Suppressor macrophage (primary cell): ENCODE measurements at places on chromosomes 1 and 21.

GRCh38 chr1:192896376-192896775 lies 87.5 kb downstream of the RGS2 start:
- peak; percentile 19 for DNase-seq

- no peak for DNase-seq
Observed at GRCh38 chr1:218659911-218660677, 315.0 kb downstream of the TGFB2 start.

DNA sequence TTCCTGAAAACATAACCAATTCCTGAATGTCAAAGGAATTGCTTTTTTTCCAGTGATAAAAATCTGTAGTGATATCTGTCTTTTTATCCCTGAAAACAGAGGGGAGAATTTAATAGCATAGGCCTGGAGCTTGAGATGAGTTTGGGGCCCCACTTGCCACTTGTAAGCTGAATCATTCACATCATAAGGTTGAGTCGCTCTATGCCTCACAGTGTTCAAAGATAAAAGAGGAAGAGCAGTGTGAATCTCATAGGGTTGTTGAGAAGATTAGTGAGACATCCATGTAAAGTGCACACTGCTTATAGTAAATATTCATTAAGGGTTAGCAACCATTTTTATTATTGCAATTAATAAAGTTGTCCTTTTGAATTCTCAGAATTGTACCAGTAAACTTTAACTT lies 271.3 kb downstream of the DNM3 start:
- peak; percentile 32 for DNase-seq

DNA sequence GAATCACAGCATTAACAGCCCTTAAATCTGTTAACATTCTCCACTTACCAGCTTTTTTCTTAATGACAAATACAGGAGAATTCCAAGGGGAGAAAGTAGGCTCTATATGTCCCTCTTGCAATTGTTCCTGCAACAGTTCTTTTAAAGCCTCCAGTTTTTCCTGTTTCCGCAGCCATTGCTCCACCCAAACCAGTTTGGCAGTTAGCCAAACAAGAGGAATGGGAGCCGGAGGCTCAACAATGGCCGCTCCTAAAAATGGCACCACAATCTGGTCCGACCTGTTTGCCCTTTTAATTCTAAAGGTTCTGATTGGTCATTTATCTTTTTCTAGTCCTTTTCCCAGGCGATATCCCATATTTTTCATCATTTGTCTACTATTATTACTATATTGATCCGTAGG lies 14.0 kb upstream of the L1TD1 start:
- no peak for DNase-seq

- DNase-seq: no peak
Observed at GRCh38 chr1:151060007-151060656, at the start of gene MLLT11. Gene MLLT11 (plus strand): TSS chr1:151060397. CDS start chr1:151067225, 6,828 bp downstream.

DNA sequence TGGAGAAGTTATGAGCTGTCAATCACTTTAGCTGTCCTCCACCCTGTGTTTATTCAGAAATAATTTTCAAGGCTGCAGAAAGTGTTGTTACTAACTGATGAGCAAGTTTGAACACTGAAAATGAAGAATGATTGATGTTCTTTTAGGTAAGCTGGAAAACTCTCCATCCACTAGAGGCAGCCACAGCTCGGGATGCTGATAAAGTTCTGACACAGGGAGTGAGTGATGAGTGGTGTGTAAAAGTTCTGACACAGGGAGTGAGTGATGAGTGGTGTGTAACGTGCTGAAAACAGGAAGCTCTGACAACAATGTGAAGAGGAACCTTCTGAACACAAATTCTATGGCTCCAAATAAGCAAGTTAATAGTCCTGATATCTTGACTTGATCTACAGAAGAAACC lies 197.5 kb upstream of the PTBP2 start:
- DNase-seq: peak; percentile 34

DNA sequence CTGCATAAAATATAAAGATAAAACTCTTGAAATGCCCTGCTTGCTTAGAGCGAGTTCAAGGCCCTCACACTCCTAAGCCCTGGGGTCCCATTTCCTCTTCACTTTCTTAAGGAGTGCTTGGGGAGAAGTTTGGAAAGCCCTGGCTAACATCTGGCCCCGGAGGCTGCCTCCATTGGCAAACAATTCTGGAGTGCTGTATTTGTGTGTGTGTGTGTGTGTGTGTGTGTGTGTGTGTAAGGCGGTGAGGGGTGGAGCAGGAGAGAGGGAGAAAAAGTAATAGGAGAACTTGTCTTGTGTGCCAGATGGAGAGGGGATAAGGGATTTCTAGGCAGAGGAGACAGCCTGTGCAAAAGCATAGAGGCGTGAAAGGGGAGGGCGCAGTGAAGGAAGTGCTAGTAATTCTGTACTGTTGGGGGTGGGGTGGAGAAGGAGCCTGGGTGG lies 578 bp upstream of the TRIM62 start:
- no peak for DNase-seq

- peak; percentile 65 for DNase-seq
Observed at GRCh38 chr1:205933671-205934618, 9.3 kb downstream of the SLC26A9 start.

GRCh38 chr1:232805269-232806185 lies at the start of gene MAP10:
Gene MAP10 (plus strand): TSS chr1:232805416. CDS start chr1:232805450, 34 bp downstream.
- DNase-seq: peak; percentile 88

DNA sequence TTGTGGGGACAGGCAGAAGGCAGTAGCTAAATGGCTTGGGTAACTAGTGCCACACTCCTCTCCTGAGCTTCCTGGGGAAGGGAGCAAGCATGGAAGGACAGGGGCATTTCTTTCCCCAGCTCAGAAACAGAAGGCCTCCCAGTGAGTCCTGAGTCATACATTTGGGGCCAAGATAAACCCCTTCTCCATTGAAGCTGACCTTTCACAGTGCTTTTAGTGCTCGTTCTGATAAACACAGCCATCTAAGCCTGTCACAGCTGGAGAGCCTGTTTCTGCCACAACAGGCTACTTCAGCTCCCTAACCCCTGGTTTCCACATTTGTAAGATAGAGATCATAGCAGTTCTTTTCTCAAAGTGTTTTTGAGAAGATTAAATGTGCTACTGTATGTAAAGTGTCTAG lies 374.0 kb downstream of the LMX1A start:
- DNase-seq: no peak

GRCh38 chr1:64072089-64072793 lies 131.2 kb upstream of the UBE2U start:
- no peak for DNase-seq

DNA sequence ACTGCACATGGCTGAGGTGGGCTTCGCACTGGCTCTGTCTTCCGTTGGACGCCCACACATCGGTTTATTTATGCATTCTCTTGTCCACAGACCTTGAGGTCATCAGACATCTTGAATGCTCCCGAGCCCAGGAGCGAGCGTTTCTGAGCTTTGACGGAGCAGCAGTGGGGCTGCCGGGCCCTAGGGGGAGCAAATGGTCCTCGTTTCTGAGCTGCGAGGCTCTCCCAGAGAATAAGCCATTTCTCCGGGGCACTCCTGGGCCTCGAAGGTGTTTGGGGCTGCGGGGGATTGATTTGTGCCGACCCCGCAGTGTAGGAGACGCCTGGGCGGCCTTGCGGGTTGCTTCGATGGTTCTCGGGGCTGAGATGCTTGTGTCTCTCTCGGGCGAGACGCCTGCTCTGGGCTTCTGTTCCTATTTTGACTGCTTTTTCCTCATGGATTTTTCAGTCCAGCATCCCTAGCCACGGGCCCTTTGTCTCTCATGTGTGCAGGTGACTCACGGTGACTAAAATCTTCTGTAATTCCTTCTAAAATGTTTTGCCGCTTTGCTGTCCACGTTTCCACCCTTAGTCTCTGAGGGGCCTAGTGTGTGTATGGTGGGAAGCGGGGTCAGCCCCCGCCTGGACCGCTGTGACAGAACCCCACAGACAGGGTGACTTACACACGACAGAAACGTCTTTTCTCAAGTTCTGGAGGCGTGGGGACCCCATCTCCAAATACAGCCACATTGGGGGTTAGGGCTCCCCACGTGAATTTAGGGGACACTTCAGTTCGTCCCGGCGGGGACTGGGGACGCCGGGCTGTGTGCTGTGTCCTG lies 62.1 kb downstream of the FAAP20 start:
- DNase-seq: peak; percentile 26

DNA sequence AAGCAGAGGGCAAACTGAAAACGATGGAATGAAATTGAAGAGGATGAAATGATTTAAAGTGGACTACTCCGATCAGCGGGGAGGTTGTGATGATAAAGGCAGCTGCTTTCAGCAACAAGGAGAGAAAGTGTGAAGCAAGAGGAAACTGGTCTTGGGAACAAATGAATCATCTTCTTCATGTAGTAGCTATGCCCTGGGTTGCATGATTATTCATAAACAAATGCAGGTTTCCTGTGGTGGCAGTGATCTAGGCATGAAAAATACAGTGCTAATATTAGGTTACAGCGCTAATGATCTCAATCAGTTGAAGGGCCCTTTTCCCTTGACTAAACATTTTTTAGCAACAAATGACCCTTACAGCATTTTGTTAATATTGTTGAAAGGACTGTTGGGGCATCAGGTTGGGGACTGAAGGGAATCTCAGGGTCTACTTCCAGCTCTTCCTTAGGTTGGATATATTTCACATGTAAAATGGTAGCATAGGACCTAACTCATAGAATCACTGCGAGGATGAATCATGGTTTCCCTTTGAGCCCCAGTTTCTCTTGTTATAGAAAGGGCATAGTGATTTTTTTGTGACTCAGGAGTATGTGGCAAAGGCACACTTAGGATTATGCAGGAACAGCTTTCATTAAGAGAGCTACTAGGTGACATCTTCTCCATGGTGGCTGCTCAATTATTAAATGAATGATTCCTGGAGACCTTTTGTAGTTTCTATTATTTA lies 1.9 kb upstream of the ZFYVE9 start:
- DNase-seq: peak; percentile 67

GRCh38 chr1:17909634-17910033 lies 154.5 kb downstream of the ACTL8 start:
- peak; percentile 6 for DNase-seq

GRCh38 chr1:39886757-39887231 lies 3.5 kb upstream of the TRIT1 start:
- DNase-seq: peak; percentile 26

DNA sequence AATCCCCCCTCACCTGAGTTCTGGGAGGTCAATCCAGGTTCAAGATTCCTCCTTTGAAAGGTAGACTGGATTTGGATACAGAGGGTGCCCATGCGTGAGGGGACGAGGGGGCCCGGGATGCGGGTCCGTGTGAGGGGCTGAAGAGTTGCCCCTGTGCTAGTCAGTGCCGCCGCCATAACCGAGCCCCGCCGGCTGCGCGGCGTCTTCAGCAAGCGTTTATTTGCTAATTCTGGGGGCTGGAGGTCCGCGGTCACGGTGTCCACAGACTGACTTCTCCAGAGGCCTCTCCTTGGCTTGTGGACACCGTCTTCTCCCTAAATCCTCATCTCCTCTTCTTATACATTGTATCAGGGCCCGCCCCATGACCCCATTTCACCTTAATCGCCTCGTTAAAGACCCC lies 20.9 kb upstream of the SAMD11 start:
- no peak for DNase-seq

- DNase-seq: peak; percentile 84
Observed at GRCh38 chr1:111471012-111471411, 2.8 kb upstream of the C1orf162 start.

- DNase-seq: no peak
Observed at GRCh38 chr1:150529017-150529416, 13.5 kb downstream of the FALEC start.

DNA sequence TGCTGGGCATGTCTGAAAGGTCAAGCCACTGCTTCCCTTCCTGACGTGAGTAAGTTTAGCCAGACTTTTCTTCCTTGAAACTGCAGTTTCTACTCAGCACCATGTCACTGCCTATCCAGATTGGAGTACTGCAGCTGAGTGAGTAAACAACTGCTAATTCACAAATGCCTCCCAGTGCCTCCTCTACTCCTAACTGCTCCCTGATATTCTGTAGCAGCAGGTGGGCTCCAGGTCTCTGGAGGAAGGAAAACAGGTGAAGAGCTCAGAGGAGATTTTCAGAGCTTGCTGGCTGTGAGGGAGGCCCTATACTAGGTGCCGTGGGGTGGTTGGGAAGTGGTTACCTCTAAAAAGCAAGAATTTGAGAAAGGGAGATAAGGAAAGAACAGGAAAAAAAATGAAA lies 96.5 kb downstream of the KIF14 start:
- DNase-seq: no peak

GRCh38 chr1:26336477-26337205 lies 17.3 kb downstream of the CRYBG2 start:
- DNase-seq: no peak

- no peak for DNase-seq
Observed at GRCh38 chr21:32065654-32066053, 192.8 kb downstream of the HUNK start.

DNA sequence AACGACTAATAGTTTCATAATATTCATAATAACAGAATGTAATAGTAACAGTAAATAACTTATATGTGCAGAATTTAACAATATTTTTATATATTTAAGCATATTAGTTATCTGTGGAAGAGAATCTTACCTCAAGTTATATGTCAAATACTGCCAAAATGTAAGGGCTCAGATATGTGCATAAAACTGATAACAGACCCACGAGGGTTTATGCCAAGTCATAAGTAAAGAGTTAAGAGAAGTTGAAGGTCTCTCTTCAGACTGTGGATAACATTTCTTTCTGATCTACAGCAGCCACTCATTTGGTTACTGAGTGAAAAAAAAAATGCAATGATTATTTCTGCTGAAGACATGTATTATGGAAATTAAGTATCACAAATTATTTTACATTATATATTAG lies 1167.8 kb upstream of the NCAM2 start:
- no peak for DNase-seq

DNA sequence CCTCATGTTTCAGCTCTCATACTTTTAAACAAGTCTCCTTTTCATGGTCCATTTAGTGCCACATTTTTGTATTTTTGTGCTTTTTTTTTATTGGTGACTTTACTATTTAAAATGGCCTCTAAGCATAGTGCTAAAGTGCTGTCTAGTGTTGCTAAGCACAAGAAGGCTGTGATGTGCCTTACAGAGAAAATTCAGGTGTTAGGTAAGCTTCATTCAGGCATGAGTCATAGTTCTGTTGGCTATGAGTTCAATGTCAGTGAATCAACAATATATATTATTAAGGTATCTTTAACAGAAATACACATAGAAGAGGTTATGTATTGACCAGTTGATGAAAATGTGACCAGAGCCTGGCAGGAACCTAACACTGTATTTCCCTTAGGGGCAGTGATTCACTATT lies 12.8 kb upstream of the FUBP1 start:
- DNase-seq: no peak

DNA sequence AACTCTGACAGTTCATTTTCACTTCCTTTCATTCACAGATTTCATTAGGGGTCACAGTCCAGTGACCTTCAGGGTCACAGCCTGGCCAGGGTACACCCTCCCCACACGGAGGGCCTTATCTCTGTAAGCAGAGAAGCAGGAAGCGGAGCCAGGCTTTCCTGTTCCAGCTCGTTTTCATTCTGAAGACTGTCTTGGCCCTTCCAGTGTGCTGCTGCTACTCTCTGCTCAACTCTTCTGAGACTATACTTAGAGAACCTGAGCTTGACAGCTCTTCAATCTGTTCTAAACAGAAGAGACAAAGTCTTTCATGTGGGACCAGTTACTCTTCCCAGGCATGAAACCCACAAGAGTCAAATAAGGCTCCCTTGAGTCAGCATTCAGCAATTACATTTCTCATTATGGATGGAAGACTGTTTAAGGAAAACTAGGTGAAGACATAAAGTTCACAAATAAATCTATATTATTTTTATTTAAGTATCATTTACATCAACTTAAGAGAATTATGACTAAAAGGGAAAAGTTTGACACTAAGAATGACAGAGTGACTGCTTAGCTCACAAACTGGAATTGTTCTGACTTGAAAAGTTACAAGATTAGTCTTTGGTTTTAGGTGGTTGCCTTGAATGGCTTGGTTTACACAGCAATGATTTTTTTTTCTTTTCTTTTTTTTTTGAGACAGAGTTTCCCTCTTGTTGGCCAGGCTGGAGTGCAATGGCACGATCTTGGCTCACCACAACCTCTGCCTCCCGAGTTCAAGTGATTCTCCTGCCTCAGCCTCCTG lies 4.8 kb upstream of the TDRD10 start:
- DNase-seq: peak; percentile 36
